ENCODE measurements at places on chromosomes 13 and 19.

GRCh38 chr13:111919849-111920248 lies 147.1 kb upstream of the SOX1 start:
- no peak for DNase-seq

DNA sequence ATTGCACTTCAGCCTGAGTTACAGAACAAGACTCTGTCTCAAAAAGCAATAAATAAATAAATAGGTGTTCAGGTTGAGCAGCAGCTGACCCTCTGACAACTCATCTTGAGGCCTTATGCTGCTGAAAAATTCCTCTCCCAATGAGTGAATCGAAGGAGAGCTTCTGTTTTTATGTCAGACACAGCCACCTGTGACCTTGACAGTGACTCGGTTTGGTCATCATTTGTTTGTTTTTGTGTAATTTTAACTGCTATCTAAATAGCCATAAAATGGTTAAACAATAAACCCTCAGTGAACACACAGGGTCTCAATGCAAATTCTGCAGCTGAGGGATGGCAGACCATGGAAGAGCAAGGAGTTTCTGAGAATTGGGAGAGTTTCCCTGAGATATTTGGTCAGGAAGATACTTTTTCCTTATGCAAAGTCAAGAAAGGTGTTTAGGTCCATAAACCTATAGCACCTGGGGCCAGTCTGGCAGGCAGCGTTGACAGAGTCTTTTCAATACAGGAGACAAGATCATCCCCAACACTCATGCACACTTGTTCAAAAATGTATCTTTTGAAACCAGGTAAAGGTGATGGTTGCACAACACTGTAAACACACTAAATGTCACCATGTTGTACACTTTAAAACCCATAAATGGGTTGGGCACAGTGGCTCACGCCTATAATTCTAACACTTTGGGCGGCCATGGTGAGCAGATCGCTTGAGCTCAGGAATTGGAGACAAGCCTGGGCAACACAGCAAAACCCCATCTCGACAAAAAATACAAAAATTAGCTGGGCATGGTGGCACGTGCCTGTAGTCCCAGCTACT lies 16.6 kb upstream of the SLC25A30 start:
- DNase-seq = no peak

- peak; percentile 9 for DNase-seq
Measured at GRCh38 chr13:27789495-27790303, 2.6 kb upstream of the GSX1 start.

- DNase-seq = no peak
Measured at GRCh38 chr19:5022066-5022860, 53.4 kb downstream of the KDM4B start.

DNA sequence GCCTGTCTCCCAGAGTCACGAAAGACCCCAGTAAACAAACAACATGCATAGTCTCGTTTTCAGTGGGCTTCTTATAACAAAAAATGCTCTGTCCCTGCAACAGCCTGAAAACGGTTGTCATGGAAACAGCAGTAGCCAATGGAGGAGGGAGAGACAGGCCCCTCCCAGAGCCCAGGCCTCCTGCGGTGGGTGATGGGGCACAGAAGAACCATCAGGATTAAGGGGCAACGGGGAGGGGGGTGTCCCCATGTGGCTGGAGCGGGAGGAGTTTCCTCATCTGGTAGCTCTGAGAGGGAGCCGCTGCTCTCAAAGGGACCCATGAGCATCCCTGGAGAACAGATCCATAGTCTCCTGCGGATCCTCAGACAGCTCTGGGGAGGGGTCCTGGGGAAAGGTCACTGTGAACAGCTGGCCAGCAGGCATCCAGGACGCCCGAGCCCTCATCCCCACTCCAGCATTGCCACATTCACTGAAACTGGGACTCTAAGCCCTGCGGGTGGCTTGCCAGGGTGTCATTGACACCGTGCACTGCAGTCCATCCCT lies 37.5 kb upstream of the PNMA8B start:
- no peak for DNase-seq

DNA sequence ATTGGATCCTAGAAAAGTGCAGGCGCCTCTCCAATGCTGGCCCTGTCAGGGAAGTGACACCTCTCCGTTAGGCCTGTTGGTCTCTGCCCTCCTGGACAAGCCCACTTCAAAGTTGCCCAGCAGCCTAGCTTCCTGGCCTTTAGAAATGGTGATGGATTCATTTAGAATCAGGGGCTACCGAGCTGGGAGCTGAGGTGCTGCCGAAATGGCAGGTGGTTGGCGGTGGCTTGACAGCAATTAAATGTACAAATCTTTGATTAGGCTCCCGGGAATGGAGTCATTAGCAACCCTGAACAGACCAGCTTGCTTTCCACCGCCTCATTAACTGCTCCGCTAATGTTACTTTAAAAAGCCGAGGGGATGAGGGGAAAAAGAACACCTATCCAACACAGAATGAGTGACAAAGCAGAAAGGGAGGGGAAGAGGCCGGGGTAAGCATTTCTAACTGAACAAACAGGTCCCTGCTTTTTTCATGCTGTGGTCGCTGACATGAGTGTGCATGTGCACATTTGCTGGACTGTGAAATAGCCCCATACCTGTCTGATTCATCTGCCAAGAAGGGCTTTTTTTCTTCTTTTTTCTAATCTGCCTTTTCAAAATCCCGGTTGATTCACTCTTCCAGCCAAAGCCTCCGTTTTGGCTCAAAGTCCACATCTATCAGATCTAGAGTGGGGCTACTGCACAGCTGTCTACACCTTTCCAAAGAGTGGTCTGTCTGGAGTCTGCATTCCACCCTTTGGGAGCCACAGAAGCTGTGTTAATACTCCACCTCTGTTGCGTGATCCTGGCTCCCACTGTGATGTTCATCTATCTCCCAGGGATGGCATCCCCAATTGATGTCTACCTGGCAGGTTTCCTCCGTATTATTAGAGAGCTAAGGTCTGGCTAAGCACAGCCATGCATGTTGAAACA lies 431.9 kb downstream of the COG6 start:
- no peak for DNase-seq

DNA sequence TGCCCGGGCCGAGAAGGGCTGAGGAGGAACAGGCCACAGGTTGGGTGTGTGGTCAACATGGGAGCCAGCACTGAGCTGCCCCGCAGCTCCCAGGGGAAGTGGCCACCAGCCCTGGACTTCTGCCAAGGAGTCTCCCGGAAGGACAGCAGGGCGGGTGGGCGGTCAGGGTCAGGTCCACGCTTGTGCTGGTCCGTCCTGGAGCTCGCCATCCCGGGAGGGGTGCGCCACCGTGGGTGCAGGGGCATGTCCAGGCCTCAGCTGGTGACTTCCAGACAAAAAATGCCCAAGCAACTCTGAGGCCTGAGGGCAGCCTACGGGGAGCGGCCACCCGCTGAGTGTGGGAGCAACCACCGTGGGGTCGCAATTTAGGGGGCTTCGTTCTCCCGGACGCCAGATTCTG lies 21.4 kb upstream of the SLC15A1 start:
- DNase-seq = no peak

GRCh38 chr19:681029-682019 lies 5.1 kb downstream of the FSTL3 start:
- DNase-seq = no peak

DNA sequence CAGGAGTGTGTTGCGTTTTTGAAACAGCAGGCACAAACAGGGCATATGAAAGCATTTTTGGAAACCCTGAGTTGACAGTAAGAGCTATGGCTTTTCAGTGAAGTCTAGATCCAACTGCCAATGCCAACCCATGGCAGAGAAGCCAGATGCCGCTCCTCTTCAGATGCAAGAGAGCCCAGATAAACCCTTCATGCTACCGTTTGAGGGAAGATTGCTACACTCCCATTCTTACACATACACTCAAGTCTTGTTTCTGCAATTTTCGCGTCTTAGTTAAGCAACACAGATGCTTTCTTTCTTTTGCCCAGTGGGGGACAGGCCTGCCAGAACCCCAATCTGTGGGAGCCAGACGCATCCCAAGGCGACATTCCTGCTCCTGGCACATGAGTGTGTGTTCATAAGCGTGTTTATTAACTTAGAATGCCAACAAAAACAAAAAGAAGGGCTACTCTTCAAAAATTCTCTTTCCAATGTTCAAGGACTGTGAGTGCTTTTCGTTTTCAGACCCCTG lies 10.4 kb downstream of the BORCS8 start:
- DNase-seq = no peak

- no peak for DNase-seq
Measured at GRCh38 chr19:52494518-52494917, 33.0 kb upstream of the ZNF808 start.

GRCh38 chr19:23716792-23717191 lies 29.8 kb upstream of the ZNF675 start:
- no peak for DNase-seq

- DNase-seq = no peak
Measured at GRCh38 chr13:75855847-75856246, 219.7 kb downstream of the LMO7 start.

- no peak for DNase-seq
Measured at GRCh38 chr19:53865918-53866864, 1.5 kb upstream of the MYADM start.

DNA sequence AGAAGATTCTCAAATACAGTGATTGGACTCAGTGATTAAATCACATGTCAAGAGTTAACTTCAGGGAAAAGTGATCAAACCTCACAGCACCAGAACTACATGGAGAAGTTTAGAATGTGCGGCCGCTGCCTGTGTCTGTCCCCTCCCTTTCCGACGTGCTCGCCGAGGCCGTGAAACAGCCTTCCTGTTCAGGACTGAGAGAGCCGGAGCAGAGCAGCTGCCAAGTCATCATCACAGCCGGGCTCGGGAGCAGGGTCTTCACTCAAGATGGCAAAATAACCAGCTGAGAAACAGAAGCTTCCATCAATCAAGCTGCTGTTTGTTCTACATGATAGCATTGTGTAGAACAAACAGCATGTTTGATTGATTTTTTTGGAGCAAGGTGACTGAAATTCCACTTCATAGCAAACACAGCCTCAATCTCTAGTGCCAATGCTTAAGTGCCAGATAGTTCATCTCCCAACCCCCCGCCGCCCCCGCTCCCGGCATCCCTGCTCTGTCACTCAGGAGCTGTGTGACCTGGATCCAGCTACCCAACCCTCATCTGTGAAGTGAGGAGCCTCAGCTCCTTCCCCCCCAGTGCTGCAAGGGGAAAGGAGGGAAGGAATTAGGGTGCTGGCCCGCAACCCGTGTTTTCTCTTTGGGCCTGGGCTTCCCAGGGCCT lies 70.6 kb downstream of the HSPH1 start:
- no peak for DNase-seq

GRCh38 chr19:732148-733069 lies 18.5 kb upstream of the MISP start:
- no peak for DNase-seq

DNA sequence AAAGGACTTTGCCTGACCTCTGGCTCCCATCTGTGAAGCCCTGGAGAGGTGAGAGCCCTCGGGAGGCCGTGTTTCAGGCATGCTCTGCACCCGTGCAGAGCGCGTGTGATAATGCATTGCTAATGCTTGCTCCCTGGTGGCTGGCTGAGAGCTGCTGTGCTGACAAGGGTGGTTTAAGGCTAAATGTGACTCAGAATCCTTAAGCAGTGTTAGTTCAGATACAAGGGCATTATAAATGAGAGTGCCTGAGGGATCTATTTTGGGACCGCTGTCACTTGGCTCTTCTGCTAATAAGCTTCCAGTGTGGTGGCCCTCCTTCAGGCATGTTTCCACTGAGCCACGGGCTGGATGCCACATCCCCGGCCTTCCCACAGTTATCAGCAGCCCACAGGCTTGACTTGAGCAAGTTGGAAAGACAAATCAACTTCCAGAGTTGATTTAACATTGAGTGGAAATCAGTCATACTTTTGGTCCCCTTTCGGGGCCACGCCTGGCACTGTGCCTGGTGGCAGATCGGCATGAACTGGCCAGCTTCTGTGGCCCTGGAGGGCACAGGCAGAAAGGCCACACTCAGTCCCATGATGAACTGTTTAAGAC lies 17.0 kb downstream of the ALOX5AP start:
- DNase-seq = no peak

- DNase-seq = no peak
Measured at GRCh38 chr13:74452176-74452575, 318.0 kb upstream of the KLF12 start.

GRCh38 chr19:35023428-35023827 lies 6.8 kb upstream of the SCN1B start:
- no peak for DNase-seq

DNA sequence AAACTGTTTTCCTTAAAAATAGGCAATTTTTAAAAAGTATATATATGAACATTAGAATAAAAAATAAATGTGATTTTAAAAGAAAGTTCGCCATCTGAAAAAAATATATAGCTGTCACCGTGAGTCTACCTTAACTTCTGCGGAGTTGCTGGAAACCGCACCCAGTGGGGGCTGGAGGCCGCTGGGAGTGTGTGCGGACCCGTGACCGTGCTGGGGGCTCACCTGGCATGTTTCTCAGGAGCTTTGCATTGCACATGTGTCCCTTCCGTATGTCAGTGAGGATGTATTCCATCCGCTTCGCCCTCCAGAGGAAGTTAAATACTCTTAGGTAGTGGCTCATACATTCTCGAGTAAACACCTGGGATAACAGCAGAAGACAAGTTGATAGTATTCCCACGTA lies 71.7 kb downstream of the TUBGCP3 start:
- no peak for DNase-seq

GRCh38 chr13:42181381-42181953 lies 90.5 kb upstream of the AKAP11 start:
- DNase-seq = no peak

DNA sequence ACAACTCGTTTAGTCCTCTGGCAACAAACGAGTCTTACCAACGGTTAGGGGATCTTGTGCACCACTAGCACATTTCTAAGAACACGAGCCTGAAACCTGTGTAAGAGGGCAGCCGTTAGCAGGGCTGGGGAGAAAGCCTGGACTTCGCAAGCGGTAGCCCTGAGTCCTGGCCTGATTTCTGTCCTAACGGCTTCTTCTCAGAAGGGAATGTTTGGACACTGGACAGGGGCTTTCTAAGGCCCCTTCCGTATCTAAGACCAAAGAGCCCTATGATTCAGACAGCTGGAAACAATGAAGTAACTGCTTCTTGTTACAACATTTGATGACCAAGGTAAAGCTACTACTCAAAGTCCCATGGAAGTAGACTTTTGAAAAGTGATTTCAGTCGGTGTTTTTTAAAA lies 2.2 kb downstream of the ANKRD10 start:
- DNase-seq = no peak

DNA sequence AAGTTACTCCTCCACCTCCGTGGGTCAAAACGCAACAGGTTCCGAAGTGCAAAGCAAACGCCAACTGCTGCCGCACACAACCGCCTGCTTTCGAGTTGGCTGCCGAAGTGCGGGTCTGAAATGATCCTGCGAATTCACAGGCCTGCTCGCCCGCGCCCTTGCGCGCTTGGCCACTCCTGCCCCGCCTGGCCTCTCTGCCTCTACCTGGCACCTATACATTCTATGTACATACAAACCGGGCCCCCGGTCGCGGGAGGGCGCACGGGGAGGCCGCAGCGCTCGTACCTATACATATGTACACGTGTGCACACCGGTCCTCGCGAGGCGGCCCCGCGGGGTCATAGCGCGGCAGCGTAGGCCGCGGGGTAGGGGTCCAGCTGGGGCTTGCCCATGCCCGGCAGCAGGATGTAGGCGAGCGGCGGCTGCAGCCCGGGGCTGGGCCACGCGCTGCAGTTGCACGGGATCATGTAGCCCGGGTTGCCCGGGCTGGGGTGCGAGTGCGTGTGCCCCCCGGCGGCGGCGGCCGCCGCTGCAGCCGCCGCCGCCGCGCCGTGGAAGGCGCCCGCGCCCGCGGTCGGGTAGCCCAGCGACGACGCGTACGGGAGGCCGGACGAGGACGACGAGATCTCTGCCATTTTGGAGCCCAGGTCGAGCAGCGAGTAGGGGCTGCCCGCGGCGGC lies 1.3 kb downstream of the SOX21 start:
- DNase-seq = no peak

- no peak for DNase-seq
Measured at GRCh38 chr19:9947441-9947840, 11.1 kb upstream of the OLFM2 start.

All from stimulated activated CD4-positive, alpha-beta T cell treated with anti-CD3 and anti-CD28 coated beads, TNF-alpha, amount 100 ng/mL, for 24 hours (primary cell).